Mesenteric fat pad (tissue), 1 donor: ENCODE measurements at places on chromosomes 5 and 9. TPM values are rescaled to one million over a fixed set of nuclear protein-coding genes. Genes with fewer than 3 reads are reported as not detected.

Gene ANKDD1B
- 0.64 TPM for total RNA-seq

Gene PCDHGA9
- 3.9 TPM for total RNA-seq

Gene SLC27A4
- 27.9 TPM for total RNA-seq

DNA sequence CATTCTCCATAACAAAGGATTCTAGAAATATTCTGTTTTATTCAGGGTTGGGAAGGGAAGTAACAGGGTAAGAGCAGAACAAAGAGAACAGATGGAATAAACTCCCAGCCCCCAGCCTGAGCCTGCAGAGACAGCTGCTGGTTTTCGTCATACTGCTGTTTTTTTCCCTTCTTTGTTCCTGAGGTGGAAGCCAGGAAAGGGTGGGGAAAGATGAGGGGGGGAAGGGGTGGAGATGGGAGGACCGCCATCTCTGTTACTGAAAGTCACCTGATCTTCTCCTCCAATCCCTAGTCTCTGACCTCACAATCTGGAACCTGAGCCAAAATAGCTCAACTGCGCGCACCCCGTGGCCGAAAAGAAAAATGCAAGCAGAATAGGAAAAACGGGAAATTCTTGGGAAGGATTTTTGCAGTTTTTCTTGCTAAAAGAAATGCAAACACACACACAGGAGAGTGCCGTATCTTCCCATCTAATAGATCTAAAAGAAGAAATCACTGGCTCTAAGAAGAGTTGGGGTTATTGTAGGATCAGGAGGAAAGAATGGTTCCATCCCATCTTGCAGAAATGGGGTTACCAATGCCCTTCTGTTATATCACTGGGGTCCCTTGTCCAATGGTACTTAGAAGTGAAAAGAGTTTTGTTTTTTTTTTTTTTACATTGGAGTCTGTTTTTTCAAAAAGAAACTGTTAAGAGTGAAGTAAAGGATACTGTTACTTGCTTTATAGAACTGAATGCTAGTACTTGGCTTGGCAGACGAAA is 57.9 kb downstream of the DIAPH1 start:
- DNase-seq, result no peak

DNA sequence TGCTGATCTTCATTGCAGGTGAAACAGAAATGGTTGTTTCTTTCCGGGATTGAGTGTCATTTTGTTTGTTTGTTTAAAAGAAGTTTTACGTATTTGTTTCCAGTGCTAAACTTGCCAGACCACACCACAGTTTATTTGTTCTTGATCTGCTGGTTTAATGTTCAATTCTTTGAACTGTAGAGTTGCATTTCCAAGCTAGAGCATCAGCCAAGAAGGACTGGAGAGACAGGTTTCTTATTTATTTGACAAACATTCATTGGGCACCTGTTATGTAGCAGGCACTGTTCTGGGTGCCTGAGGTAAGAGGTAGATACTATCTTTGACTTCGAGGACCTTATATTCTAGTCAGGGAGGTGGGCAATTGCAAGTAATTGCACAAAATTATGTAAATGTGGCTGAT is 45.0 kb downstream of the MCCC2 start:
- DNase-seq, result no peak
